ENCODE measurements at places on chromosomes 4 and X.
A peak's percentile ranks its signal among the peaks of the same experiment; 100 is the strongest.

DNA sequence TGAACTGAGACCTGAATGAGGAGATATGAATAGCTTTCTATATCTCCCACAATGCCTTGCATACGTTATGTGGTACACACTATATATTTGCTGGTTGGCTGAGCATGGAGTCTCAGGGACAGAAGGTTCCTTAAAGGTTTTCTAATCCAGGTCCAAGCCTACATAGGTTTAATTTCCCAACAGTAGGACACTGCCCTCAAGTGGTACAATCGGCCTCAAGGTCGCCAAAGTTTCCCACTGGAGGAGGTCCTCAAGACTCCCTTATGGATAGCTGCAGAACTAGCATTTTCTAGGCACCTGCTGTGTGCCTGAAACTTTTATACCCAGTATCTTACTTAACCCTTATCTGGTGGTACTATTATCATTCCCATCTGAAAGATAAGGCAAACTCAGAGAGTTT, 21.0 kb upstream of the EFNB1 start:
- DNase-seq, result no peak

GRCh38 chrX:111585337-111585736, 73.9 kb downstream of the SERTM2 start:
- no peak for DNase-seq

DNA sequence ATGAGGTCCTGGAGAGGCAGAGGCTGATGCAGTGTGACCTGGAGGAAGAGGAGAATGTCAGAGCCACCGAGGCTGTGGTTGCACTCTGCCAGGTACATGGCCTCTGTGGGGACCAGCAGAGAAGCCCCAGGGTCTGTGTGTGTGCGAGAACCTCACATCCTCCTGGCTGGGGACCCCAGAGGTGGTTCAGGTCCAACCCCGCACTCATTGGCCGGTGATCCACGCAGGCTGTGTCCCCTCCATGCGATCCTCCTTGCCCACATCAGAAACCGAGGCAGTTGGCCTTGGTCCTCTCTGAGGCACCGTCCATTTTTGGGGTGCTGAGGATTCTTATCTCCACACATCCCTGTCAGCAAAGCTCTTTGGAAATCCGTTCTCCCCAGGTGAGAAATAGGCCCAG, 45.3 kb downstream of the EVC start:
- DNase-seq, result no peak

GRCh38 chr4:78020677-78021076, 36.4 kb upstream of the FRAS1 start:
- DNase-seq, result no peak

DNA sequence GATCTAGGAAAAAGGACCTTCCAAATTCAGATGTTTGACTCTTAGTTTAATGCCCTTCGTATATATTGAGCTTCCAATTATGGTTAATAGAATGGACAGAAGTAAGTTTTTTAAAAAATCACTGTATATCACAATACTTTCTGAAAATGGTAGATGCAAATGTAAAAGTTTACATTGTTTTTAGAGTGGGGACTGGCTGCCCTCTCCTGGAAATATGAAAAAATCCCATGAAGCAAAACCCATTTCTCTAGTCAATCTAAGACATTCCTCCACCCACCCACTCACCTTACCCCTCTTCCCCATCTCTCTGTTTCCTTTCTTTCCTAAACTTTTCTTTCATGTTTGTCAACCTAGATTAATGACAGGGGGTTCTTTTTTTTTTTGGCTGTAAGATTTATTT, 134.5 kb downstream of the ARHGAP6 start:
- no peak for DNase-seq

DNA sequence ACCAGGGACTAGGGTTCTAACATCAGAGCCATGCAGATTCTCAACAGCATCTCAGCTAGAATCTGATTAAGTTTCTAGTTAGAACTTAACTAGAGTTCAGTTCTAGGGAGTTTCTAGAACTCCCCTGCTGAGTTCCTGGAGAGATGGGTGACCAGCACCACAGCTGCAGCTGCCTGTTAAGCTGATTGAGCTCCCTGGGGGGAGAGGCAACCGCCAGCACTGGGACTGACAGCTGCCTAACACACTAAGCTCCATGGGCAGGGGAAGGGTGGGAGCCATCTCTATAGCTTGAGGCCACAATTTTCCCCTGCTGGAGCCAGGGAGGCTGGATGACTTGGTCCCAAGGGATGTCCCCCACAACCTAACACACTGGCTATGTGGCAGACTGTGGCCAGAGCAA, 84.2 kb downstream of the CHIC1 start:
- DNase-seq, result no peak

- no peak for DNase-seq
These were observed 634.1 kb upstream of the MAGEB2 start for GRCh38 chrX:29581223-29581622.

DNA sequence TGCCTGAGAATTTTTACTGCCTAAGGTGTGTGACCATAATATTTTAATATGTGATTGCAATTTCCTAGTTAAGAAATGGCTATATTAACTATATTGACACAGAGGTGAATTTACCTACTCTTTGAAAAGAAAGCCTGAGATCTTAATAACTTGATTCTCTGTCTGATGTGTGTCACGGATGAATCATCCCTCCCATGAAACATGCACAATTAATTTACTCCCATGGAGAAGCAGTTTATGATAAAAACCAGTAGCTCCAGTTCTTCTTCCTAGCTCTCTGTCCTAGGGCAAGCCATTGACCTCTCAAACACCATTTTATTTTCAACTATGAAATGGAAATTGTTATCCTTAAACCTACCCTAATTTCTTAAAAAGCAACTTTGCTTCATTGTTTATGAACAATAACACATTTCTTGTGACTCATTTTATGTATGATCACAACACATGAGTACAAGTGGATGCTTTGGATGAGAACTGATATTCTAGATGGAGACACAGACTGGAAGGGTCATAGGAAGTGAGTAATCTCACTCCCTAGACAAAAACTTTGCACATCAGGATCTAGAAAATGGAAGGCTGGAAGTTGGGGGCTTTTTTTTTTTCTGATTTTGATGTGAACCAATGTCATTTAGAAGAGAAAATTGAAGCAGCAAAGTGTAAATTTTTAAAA, 438.3 kb downstream of the GPAT3 start:
- DNase-seq, result no peak

- DNase-seq, result no peak
These were observed 582.6 kb downstream of the RAPGEF2 start for GRCh38 chr4:159685340-159686092.

- no peak for DNase-seq
These were observed 227.3 kb upstream of the NOCT start for GRCh38 chr4:138788267-138788790.

- no peak for DNase-seq
These were observed 51.2 kb downstream of the GC start for GRCh38 chr4:71732706-71733105.

GRCh38 chrX:9710332-9710731, 55.3 kb downstream of the GPR143 start:
- DNase-seq, result no peak

DNA sequence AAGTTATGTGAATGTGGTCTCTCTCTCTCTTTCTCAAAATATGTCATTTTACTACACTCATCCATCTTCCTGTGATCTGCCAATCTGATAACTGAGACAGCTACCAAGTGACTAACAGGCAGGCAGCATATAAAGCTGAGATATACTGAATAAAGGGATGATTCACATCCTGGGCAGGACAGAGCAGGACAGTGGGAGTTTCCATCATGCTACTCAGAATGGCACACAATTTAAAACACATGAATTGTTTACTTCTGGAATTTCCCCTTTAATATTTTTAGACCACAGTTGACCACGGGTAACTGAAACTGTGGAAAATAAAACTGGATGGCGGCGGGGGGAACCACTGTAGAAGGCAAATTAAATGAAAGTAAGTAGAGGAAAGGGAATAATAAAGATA, 58.6 kb upstream of the DCTD start:
- DNase-seq, result peak; percentile 0

- DNase-seq, result no peak
These were observed 160.8 kb downstream of the DKK2 start for GRCh38 chr4:106875340-106875739.

- no peak for DNase-seq
These were observed 32.4 kb downstream of the RTL9 start for GRCh38 chrX:110391086-110391485.

GRCh38 chr4:168716406-168717129, 219.7 kb downstream of the PALLD start:
- DNase-seq, result no peak

DNA sequence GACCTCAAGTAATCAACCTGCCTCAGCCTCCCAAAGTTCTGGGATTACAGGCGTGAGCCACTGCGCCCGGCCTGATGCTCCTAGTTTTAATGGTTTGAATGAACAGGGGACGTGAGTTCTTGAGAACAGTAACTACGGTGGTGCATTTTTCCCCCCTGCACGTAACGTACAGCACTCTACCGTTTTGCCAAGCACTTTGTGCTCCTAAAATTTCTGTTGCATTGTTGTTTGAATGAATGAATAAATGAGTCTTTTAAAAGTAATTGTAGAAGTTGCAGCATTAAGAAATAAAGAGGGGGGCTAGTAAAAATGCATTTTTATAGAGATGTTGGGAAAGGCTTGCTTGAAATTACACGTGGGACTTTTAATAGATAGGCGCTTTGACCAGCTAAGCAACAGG, at the start of gene RPA4:
Gene RPA4 (plus strand): TSS at position 301 of the 400 bp plus-strand sequence. CDS start 403 bp downstream, outside the sequence.
- no peak for DNase-seq

DNA sequence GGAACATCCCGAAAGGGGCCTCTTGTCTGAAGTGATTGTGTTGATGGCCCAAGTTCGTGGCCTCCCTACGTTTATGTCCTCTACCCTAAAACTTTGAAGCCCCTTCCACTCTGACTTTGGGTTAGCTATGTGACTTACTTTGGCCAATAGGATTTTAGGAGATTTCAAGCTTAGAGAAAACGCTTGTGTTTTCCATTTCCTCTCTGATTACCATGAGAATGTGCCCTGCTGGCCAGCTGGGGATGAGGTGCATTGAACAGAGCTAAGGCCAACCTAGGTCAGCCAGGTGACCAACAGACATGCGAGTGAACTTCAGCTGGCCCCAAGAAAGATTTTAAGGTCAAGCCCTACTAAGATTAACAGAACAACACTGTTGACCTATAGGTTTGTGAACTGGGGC, 82.4 kb downstream of the SLC2A9 start:
- DNase-seq, result no peak

DNA sequence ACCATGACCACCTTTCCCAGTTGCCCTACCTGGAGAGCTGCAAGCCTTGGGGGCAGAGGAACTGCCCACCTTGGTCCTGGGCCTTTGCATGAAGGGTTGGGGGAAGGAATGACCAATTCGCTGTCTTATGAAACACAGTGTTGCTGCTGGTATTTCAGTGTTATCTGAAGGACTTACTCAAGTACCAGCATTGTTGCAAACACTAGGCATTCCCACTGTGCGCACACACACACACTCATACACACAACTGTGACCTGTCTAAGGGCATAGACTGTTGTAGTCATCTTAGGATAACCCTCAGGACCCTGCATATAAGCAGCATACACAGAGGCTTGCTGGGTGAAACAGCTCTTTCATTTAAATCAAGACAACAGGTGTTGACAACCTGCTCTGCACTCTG, 210.9 kb downstream of the EVC2 start:
- DNase-seq, result no peak

DNA sequence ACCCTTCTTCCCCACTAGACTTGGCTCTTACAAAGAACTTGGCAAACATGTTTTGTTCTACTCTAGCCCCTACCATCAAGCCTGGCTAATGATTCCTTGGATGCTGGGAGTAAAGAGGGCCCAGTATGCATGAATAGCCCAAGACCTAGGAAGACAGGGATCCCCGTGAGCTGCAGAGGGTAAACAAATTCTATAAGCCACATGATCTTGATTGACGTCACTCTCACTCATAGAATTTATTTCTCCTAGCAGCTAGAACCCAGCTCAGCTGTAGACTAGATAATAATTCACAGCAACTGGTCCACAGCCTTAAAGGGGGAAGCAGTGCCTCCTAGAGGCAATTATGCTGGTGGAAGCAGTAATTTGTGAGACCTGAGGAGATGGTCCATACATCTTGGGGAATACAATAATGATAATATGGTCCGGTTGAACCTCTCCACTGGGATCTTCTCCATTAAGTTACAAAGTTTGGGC, 16.1 kb upstream of the USO1 start:
- no peak for DNase-seq

- DNase-seq, result peak; percentile 90
These were observed 56.2 kb upstream of the TADA2B start for GRCh38 chr4:6986781-6987587.

- DNase-seq, result no peak
These were observed 2.2 kb upstream of the XAGE3 start for GRCh38 chrX:52870046-52870445.

GRCh38 chrX:17778997-17779396, 41.7 kb downstream of the SCML1 start:
- no peak for DNase-seq

- DNase-seq, result no peak
These were observed 143.9 kb downstream of the KLHL13 start for GRCh38 chrX:117972711-117973109.

GRCh38 chrX:41482154-41482850, 35.2 kb downstream of the NYX start:
- no peak for DNase-seq

DNA sequence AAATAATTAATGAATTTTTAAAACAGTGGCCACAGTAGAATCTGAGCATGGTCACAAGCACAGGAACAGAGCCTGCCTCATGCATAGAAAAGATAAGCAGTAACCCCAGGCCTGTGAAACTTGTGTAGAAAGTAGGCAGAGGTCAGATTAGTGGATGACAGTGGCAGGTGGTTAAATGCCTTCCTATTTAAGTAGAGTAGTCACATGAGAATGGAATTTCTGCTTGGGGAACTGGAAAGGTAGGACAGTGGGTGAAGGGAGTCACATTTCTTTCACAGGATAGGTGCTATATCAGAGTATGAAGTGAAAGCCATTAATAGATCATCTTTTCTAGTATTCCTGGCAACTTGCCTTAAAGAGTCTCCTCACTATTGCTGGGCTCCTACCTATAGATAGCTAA, 34.9 kb upstream of the ASB12 start:
- no peak for DNase-seq

DNA sequence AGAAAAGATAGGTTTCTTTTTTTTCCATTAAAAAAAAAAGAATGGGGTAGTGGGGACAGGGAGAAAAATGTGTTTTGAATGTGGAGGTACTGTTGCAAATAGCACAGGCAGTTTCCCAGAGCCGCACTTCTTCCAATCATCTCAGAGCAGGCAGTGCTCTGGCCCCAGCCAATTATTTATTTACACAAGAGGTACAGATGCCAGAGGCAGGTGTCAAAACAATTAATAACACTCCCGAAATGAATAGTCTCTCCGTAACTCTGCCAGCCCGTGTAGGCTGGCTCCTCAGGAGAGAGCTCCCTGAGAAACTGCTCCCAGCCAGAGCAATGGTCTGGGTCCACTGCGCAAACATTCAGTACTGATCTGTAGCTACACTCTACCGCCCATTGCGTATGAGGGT, 130.8 kb upstream of the IL1RAPL2 start:
- no peak for DNase-seq

DNA sequence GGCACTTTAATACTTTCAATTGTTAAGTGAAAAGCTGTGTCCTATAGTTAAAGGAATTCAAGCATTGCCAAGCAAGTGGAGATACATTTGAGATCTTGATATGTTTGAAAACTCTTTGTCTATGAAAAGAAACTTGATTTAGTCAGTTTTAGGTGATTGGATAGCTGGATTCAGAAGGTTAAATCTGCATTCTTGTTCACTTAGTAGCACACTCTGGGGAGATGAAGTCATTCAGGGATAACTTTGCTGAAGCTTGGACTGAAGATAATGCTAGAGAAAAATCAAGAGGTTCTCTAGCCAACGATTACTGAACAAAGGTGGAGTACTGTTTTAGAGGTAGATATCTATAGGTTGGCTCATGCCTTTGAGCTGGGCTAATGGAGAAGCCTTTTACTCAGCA, 90.6 kb downstream of the DCAF8L2 start:
- DNase-seq, result no peak

All from stimulated activated CD4-positive, alpha-beta T cell treated with anti-CD3 and anti-CD28 coated beads, Interleukin-1b, Interleukin-23, amount 100 ng/mL, for 24 hours (primary cell).